Stimulated activated CD4-positive, alpha-beta T cell treated with anti-CD3 and anti-CD28 coated beads, Interleukin-12 subunit alpha, Interleukin-12 subunit beta, amount 100 ng/mL, for 4 hours (primary cell): ENCODE measurements at places on chromosomes 6 and 20.

GRCh38 chr20:49282584-49283171 is 4.8 kb upstream of the ZNFX1 start:
- no peak for DNase-seq

DNA sequence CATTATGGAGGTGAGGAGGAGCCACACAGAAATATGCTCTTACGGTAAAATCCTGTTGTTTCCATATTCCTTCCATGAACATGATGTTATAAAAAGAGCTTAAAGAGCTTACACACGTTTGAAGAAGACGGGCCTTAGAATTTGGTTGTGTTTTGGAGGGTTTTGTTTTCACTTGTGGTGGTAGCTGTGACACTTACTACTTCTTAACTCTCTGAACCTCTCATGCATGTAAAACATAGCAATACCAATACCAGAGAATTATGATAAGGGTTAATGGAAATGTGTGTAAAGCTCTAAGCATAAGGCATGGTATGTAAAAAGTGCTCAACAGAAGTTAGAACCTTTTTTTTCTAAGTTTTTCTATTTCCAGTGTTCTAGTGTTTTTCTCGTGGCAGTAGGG is 256.1 kb upstream of the KCNQ5 start:
- no peak for DNase-seq

- no peak for DNase-seq
Measured at GRCh38 chr20:23143098-23143497, 57.0 kb upstream of the CD93 start.

- no peak for DNase-seq
Measured at GRCh38 chr6:91575032-91575431, 988.2 kb upstream of the MAP3K7 start.

- no peak for DNase-seq
Measured at GRCh38 chr6:81708113-81708699, 44.3 kb downstream of the TENT5A start.

- no peak for DNase-seq
Measured at GRCh38 chr6:79832723-79833122, 114.6 kb downstream of the ELOVL4 start.
